Breast epithelium (tissue), 4 donors: ENCODE measurements at places on chromosomes 12 and 14. TPM values are rescaled to one million over a fixed set of nuclear protein-coding genes. Genes with fewer than 3 reads are reported as not detected.
A peak's percentile ranks its signal among the peaks of the same experiment; 100 is the strongest.

GPR162 gene
- 2.6 TPM for total RNA-seq

DNA sequence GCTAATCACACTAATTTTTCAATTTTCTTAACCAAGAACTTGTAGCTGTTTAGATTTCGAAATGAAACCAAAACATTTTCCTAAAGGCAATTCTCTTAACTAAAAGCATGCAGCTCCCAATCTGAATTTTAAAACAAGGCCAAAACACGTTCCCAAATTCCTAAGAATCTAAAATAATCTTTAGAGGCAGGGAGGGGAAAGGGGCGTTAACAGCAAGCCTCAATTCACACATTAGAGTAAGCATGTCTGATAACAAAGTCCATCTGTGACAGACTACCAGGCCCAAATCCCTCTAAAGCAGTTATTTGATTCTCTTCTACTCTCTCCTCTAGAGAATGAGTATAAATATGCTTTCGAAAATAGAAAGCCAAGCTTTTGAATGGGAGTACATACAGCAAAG lies 754 bp downstream of the ATG14 start:
- H3K4me3 ChIP-seq, result peak overlapping the region; percentile 98
- no peak for DNase-seq
- no peaks in the 10 kb centered on the region for H3K4me1 ChIP-seq
- no peaks in the 10 kb centered on the region for H3K27me3 ChIP-seq
- no peaks in the 10 kb centered on the region for H3K36me3 ChIP-seq

DNA sequence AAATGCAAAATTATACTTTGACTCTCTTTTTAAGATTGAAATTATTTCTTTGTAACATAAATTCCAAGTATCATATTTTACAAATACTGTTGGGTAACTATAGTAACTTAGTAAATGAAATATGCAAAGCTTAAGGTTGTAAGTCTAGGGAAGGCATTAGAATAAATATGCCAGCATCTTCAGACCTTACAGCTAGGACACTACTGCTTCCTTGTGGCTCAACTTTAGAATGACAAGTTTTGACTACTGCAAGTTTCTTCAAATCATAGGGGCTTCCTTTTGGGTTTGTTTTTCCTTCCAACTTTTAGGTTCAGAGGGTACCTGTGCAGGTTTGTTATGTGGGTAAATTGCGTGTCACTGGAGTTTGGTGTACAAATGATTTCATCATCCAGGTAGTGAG lies 17.7 kb upstream of the ANP32D start:
- H3K4me1 ChIP-seq, result no peaks in the 10 kb centered on the region
- H3K36me3 ChIP-seq, result no peaks in the 10 kb centered on the region
- no peak for DNase-seq
- H3K4me3 ChIP-seq, result no peak overlapping the region
- no peak overlapping the region for H3K27ac ChIP-seq

- H3K27ac ChIP-seq, result no peak overlapping the region
- H3K36me3 ChIP-seq, result no peaks in the 10 kb centered on the region
- DNase-seq, result no peak
- no peaks in the 10 kb centered on the region for H3K4me1 ChIP-seq
Measured at GRCh38 chr14:99909513-99910064, 116.4 kb downstream of the EML1 start.

DNA sequence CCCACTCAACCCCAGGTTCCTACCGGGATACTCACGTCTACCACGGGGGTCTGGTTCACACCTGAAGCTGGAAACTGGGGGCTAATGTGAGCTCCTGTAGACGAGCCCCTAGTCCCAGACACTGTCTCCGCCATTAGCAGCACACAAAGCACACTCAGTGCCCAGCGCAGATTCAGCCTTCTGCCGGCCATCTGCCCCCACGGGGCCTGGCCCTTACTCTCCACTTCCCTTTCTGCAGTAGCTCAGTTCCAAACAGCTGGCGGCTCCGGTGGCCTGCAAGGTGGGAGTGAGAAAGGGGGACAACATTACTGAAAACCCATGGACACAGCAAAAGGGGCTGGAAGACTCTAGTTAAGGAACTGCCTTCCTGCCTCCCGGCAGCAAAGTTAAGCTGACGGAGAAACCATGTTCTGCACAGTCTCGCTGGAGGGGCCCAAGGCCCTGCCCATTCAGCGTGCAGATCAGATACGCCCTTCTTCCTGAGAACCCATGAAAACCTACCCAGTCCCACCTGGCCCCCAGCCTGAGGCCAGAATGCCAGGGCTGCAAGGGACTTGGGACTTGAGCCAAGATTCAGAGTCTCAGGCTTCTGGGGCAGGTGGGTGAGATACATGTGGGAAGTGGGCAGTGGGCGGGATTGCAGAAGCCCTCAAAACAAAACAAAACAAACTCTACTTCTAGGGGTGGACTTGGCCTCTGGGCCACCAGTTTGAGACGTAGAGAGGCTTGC lies 2.1 kb downstream of the SLC8B1 start:
- no peak for DNase-seq
- no peaks in the 10 kb centered on the region for H3K4me1 ChIP-seq
- peak overlapping the region; percentile 79 for H3K4me3 ChIP-seq
